Endothelial cell (in vitro differentiated cells): ENCODE measurements at places on chromosomes 5 and 9.

DNA sequence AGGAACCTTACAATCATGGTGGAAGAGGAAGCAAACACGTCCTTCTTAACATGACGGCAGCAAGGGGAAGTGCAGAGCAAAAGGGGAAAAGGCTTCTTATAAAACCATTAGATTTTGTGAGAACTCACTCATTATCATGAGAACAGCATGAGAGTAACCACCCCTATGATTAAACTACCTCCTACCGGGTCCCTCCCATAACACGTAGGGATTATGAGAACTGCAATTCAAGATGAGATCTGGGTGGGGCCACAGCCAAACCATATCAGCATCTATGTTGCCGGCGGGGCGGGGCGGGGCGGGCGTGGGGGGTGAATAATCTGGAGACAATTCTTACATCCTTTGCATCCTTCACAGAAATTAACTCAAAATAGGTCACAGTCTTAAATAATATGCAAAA, 58.8 kb upstream of the GFPT2 start:
- no peak for DNase-seq
- H3K4me3 ChIP-seq: no peak overlapping the region
- no peak overlapping the region for H3K27ac ChIP-seq
- H3K27me3 ChIP-seq: no peaks in the 10 kb centered on the region
- H3K36me3 ChIP-seq: no peaks in the 10 kb centered on the region
- peaks cover 4% of the 10 kb centered on the region for H3K4me1 ChIP-seq

DNA sequence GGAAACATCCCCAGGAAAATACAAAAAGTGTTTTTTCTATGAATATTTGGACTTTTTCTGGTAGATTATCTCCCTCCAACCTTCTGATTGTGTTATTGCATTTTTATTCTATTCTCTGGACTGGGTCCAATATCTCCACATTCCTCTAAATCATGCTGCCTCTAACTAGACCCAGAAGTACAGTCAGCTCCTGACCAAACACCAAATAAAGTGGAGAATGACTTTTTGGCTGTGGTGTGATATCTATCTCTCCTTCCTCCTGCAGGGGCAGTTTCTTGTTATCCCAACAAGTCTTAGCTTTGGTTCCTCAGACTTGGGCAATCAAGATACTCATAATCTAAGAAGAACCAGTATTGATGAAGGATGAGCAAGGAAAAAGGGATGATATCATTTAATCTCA, 3.2 kb upstream of the RAI14 start:
- H3K27ac ChIP-seq: no peak overlapping the region
- H3K4me1 ChIP-seq: peaks cover 28% of the 10 kb centered on the region
- H3K27me3 ChIP-seq: peaks cover 18% of the 10 kb centered on the region
- DNase-seq: no peak
- H3K4me3 ChIP-seq: no peak overlapping the region
- H3K36me3 ChIP-seq: peaks cover 22% of the 10 kb centered on the region

- H3K36me3 ChIP-seq: peaks cover 11% of the 10 kb centered on the region
- peaks cover 4% of the 10 kb centered on the region for H3K27me3 ChIP-seq
- H3K4me3 ChIP-seq: no peak overlapping the region
- no peak overlapping the region for H3K27ac ChIP-seq
- no peaks in the 10 kb centered on the region for H3K4me1 ChIP-seq
These were observed 20.5 kb upstream of the FGFR4 start for GRCh38 chr5:177066224-177066623.

DNA sequence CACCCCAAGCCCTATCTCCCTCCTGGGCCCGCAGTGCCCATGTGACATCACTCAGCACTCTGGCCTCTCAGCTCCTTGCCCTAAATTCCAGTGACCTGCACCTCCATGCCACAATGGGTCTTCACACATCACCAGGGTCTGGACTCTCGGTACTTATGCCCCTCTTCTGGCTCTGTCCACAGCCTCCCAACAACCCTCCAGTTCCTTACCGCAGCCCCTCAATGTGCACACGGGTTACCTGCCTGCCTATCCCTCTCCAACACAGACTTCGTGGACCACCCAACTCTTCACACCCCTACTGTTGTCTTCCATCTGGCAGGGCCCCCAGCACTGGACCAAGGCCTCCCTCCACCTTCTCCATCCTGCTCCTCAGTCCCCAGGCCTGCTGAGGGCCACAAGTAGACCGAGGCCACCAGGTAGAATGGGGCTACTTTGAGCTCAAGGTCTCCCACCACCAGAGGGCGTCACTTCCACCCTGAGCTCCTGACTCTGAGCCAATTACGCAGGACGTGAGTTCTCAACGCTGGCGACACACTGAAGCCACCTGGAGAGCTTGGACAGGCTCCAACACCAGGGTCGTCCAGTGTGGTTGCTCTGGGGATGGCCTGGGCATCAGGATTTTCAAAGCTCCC, 172.1 kb downstream of the GABBR2 start:
- peak overlapping the region; percentile 70 for H3K27ac ChIP-seq
- H3K36me3 ChIP-seq: no peaks in the 10 kb centered on the region
- no peaks in the 10 kb centered on the region for H3K27me3 ChIP-seq

- DNase-seq: no peak
- no peaks in the 10 kb centered on the region for H3K4me1 ChIP-seq
- peaks cover 3% of the 10 kb centered on the region for H3K36me3 ChIP-seq
These were observed 49.2 kb downstream of the NACC2 start for GRCh38 chr9:136045595-136046553.

- peaks cover 7% of the 10 kb centered on the region for H3K36me3 ChIP-seq
- no peak for DNase-seq
- no peak overlapping the region for H3K4me3 ChIP-seq
- H3K27ac ChIP-seq: no peak overlapping the region
- peaks cover 27% of the 10 kb centered on the region for H3K4me1 ChIP-seq
These were observed 249.2 kb upstream of the ANKRD55 start for GRCh38 chr5:56482363-56482762.

GRCh38 chr5:64836190-64836755, 67.5 kb downstream of the CWC27 start:
- no peak overlapping the region for H3K27ac ChIP-seq
- H3K36me3 ChIP-seq: peaks cover 17% of the 10 kb centered on the region
- H3K4me3 ChIP-seq: no peak overlapping the region

DNA sequence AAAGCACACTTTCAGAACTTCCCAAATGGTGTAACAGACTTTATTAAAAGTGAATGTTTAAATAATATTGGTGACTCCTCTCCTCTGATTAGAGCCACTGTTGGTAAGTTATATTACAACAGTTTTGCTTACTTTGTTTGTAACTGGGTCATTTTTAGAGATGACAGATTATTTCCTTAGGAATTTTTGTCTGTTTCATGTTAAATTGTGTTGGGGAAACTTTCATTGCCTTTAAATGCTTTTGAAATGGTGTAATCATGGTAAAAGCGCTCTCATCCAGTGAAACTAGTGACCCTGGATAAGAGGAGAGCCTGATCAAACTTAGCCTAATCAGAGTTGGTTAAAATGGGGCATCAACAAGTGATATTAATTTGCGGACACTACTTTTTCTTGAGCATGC, 39.4 kb downstream of the TNPO1 start:
- peaks cover 7% of the 10 kb centered on the region for H3K4me1 ChIP-seq
- H3K27ac ChIP-seq: peak overlapping the region; percentile 74
- H3K27me3 ChIP-seq: peaks cover 2% of the 10 kb centered on the region
- no peak for DNase-seq
- H3K4me3 ChIP-seq: no peak overlapping the region

DNA sequence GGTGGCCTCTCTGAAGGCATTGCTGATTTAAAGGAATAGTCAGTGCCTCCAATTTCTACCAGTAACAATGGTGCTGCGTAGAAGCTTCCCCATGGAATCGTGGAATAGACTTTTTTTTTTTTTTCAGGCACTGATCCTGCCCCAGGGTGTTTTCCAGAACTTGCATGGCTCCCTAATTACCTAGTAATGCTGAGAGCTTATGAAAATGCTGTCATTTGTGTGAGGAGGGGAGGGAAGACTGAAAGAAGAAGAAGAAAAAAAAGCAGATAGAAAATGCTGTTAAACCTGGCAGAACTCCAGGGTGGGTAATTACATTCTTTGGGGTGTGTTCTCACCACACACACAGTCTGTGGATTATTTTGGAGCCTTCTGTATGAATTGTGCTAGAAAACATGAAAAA, 4.8 kb upstream of the GRIA1 start:
- peaks cover 19% of the 10 kb centered on the region for H3K4me1 ChIP-seq
- H3K36me3 ChIP-seq: no peaks in the 10 kb centered on the region
- H3K27me3 ChIP-seq: no peaks in the 10 kb centered on the region
- no peak overlapping the region for H3K4me3 ChIP-seq
- no peak for DNase-seq

- no peaks in the 10 kb centered on the region for H3K27me3 ChIP-seq
- H3K4me3 ChIP-seq: no peak overlapping the region
- no peak overlapping the region for H3K27ac ChIP-seq
- no peaks in the 10 kb centered on the region for H3K36me3 ChIP-seq
- H3K4me1 ChIP-seq: peaks cover 7% of the 10 kb centered on the region
- no peak for DNase-seq
These were observed 110.5 kb downstream of the SV2C start for GRCh38 chr5:76193635-76194034.

- no peak for DNase-seq
- H3K4me3 ChIP-seq: no peak overlapping the region
- peaks cover 20% of the 10 kb centered on the region for H3K4me1 ChIP-seq
- H3K27me3 ChIP-seq: no peaks in the 10 kb centered on the region
These were observed 18.4 kb downstream of the RNF130 start for GRCh38 chr5:180053061-180053602.

GRCh38 chr5:79111960-79112702, 522 bp downstream of the BHMT start:
- no peak overlapping the region for H3K4me3 ChIP-seq
- DNase-seq: no peak
- H3K27ac ChIP-seq: no peak overlapping the region
- peaks cover 8% of the 10 kb centered on the region for H3K4me1 ChIP-seq
- H3K36me3 ChIP-seq: no peaks in the 10 kb centered on the region

DNA sequence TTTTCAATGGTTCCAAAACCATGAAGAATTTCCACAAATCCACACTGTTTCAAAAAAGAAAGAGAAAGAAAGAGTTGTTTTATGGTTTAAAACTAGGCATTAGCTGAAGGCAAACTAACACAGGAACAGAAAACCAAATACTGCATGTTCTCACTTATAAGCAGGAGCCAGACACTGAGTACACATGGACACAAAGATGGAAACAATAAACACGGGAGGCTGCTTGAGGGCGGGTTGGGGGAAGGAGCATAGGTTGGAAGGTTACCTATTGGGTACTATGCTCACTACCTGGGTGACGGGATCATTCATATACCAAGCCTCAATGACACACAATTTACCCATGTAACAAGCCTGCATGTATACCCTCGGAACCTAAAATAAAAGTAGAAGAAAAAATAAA, 45.0 kb downstream of the SEMA6A start:
- H3K4me3 ChIP-seq: no peak overlapping the region
- no peak for DNase-seq
- peaks cover 43% of the 10 kb centered on the region for H3K4me1 ChIP-seq
- peaks cover 2% of the 10 kb centered on the region for H3K27me3 ChIP-seq

DNA sequence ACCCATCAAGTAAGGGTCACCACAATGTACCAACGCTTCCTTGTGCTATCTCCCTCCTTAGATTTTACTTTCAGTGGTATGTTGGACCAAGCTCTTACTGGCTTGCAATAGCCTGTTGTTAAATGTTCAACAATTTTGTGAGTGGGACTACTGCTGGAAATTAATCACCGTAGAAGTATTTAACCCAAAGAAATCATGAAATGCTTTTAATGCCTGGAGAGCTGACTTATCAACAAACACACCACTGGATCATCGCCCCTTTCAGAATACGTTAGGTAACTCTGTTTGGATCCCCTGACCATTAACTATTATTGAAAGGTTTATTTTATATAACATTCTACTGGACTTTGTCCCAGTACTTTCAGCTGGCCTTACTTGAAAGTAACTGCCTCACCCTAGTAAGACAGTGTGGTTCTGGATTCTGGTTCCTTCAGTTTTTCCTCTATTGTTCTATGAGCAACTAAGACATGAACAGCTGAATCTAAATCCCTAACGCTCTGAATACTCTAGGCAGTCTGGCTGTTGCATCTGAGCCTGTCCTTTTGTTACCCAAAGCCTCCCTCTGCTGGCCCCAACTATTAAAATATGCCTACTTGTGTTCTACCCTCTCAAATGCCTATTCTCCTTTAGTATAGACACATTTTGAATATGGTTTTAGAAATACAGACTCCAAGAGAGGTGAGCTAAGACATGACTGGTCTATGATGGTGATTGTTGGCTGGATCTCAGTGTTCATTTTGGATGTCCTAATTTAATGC, 1203.4 kb upstream of the DMAC1 start:
- H3K27me3 ChIP-seq: no peaks in the 10 kb centered on the region
- H3K4me1 ChIP-seq: no peaks in the 10 kb centered on the region
- no peak overlapping the region for H3K27ac ChIP-seq
- no peak overlapping the region for H3K4me3 ChIP-seq
- peak; percentile 8 for DNase-seq

- DNase-seq: no peak
- no peaks in the 10 kb centered on the region for H3K27me3 ChIP-seq
- no peaks in the 10 kb centered on the region for H3K4me1 ChIP-seq
These were observed 41.0 kb downstream of the FGD3 start for GRCh38 chr9:92988215-92988768.

DNA sequence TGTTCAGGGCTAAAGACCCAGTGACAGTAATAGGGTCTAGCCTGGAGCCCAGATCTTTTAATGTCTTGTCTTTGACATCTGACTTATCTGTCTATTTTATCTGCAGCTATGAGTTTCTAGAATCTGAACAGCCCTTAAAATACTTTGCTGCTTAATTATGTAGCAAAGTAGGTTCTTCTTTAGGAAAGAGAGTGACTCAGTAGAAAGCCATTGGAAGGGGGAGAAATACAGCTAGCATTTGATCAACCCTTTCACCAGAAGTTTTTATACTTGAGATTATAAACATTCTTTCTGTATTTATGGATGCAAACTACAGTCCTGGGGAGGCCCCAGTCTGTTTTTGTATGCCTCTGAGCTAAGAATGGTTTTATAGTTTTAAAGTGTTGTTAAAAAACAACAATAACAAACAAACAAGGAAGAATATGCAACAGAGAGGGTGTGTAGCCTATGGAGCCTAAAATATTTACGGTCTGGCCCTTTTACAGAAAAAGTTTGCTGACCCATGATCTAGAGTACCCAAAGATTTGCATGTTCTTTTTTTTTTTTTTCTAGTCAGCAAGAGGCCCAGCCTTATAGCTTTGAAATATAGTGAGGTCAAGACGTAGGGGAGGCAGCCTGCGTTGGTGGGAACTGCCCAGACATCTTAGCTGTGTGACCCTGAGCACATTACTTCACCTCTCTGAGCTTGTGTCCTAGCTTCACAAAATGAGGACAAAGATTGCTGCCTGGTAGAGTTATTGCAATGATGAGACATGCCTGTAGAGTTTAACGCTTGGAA, 9.7 kb downstream of the GSN start:
- no peak overlapping the region for H3K27ac ChIP-seq
- H3K27me3 ChIP-seq: peaks cover 10% of the 10 kb centered on the region
- H3K36me3 ChIP-seq: peaks cover 13% of the 10 kb centered on the region
- H3K4me3 ChIP-seq: no peak overlapping the region

GRCh38 chr5:91058575-91058974, 324.5 kb downstream of the ARRDC3 start:
- H3K27me3 ChIP-seq: no peaks in the 10 kb centered on the region
- no peak for DNase-seq
